ENCODE measurements at places on chromosomes 6 and 20. TPM values are rescaled to one million over a fixed set of nuclear protein-coding genes. Genes with fewer than 3 reads are reported as not detected.

SLC24A3 gene
- total RNA-seq = 33.5 TPM

HRH3 gene
- 0.62 TPM for total RNA-seq

APOM gene
- total RNA-seq = not detected

DSN1 gene
- 10.7 TPM for total RNA-seq

CRISP3 gene
- total RNA-seq = 100 TPM

TAAR9 gene
- total RNA-seq = not detected

All from tongue (tissue), 3 donors.